ENCODE measurements at places on chromosomes 16 and 17.

- no peak for DNase-seq
Observed at GRCh38 chr16:83792391-83792790, 15.4 kb upstream of the HSBP1 start.

DNA sequence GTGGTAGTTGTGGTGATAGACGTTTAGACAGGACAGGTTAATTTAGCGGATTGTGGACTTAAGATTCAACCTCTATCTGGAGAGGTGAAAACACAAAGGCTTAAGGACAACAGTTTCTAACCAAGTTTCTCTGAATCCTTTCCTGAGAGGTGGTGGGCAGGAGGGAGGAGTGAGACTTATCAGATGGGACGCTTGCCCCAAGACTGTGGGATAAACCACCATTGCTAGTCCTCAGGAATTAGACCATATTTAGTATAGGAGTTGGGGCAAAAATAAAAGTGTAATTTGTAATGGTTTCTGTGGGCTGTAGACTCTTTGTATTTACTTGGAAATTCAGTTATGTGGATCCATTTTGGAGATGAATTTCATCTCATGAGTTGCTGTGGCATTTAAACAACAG, 6.6 kb downstream of the PDP2 start:
- no peak for DNase-seq

DNA sequence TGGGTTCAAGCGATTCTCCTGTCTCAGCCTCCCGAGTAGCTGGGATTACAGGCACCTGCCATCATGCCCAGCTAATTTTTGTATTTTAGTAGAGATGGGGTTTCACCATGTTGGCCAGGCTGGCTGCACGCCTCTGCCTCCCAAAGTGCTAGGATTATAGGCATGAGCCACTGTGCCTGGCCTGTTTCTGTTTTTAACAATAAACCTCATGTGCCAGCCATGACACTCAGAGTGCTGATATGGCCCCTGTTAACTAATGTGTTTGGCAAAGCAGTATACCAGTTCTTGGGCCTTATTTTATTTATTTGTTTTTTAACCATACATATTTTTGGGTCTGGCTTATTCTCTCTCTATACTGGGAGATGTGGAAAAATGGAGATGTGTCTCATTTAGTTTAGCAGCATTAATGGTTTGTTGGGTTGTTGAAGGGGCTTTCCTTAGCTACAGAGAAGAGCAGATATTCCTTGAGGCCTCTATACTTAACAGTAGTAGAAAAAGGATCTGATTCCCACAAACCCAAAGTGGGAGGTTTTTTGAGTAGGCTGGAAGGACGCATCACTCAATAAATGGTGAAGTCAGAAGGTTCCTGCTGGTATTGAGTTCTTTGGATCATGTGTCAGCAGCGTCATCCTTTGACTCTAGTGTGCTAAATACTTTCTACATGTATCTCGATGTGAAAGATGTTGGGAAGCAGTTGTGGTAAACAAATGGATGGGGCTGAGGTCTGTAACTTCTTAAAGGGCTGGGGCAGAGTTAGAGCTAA, 16.2 kb upstream of the CDK5R1 start:
- DNase-seq: no peak

DNA sequence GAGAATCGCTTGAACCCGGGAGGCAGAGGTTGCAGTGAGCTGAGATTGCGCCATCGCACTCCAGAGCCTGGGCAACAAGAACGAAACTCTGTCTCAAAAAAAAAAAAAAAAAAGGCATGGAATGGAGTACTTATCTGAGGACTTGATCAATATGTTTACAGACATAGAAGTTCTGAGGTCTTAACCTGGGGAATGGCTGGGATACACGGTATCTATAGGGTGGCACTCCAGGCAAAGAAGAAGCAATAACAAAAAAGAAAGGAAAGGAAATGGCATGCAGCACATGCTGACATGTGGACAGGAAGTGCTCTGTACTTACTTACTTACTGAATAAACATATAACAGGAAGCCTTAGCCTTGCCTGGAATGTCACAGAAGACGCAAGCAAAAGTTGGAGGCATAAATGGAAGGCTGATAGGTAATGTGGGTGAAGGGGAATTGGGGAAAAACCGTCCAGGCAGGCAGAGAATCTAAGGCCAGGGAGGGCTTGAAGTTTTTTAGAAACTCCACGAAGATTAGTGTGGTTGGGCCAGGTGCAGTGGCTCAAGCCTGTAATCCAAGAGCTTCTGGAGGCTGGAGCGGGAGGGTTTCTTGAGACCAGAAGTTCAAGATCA, 10.1 kb upstream of the SPOP start:
- DNase-seq: no peak

DNA sequence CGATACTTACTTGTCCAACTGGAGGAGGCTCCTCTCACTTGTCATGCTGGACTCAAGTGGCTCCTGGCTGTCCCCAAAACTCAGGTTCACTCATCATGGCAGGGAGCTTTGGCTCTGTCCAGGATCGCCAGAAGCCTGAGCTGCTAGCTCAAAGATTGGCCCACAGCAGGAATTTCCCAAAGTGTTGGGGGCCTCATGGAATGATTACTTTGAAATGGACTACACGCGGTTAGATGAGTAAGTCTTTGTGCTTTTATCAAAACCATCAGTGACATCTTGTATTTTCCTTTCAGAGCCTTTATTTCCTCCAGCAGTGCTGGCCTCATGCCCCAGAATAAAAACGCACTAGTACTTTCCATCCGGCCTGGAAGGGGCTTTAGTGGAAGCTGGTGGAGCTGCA, 29.2 kb upstream of the PHB1 start:
- DNase-seq: no peak

DNA sequence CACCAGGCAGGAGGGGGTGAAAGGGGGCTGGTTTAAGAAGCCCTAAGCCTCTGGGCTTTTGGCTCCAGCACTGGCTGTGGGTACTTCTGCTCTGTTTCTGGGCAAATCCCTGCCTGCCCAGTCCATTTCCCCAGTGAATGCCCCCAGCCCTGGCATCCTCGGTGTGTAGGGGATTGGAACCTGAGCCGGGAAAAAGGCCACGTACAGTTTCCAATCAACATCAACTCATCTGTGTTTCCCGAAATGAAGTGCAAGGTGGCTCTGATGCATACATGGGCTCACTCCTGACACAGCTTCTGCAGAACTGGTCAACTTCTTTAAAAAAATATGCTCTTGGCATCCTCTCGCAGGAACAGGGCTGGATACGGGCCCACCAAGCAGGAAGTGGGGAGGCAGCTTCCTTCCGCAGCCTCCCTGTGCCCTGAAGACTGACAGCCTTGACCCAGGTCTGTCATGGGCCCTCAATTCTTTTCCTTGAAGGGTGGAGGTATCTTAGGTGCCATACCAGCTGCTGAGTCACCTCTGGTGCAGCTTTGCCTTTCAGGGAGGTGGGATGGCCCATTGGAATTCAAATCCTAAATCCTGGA, 73.3 kb downstream of the N4BP1 start:
- no peak for DNase-seq

DNA sequence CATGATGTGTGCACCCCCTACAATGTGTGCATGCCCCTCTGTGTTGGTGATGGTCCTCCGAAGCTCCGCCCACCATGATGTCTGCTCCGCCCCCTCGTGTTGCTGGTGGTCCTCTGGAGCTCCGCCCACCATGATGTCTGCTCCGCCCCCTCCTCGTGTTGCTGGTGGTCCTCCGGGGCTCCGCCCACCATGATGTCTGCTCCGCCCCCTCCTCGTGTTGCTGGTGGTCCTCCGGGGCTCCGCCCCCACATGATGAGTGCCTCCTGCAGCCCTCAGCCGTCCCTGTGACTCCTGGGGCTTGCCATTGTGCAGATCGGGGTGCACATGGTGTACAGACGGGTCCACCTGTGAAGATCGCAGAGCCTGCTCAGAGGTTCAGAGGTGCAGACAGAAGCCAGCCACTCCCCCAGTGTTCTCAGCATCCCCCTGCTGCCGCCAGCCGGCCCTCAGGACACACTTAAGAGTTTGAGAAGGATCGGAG, 129.1 kb upstream of the CHMP6 start:
- DNase-seq: no peak

Measured in stimulated activated CD4-positive, alpha-beta T cell treated with anti-CD3 and anti-CD28 coated beads, Interleukin-12 subunit alpha, Interleukin-12 subunit beta, amount 100 ng/mL, for 48 hours (primary cell).